ENCODE measurements at places on chromosomes 13 and 19. TPM values are rescaled to one million over a fixed set of nuclear protein-coding genes. Genes with fewer than 3 reads are reported as not detected.
A peak's percentile ranks its signal among the peaks of the same experiment; 100 is the strongest.

- no peak for DNase-seq
These were observed 549.5 kb downstream of the SLITRK1 start for GRCh38 chr13:83332751-83333150.

- no peak for DNase-seq
These were observed 7.8 kb downstream of the GPR183 start for GRCh38 chr13:99299256-99299919.

GRCh38 chr13:74987124-74987690 lies 494.8 kb downstream of the TBC1D4 start:
- no peak for DNase-seq

Gene IZUMO4
- total RNA-seq, result 2.8 TPM

- DNase-seq, result no peak
These were observed 74.4 kb downstream of the DPF1 start for GRCh38 chr19:38149661-38150061.

DNA sequence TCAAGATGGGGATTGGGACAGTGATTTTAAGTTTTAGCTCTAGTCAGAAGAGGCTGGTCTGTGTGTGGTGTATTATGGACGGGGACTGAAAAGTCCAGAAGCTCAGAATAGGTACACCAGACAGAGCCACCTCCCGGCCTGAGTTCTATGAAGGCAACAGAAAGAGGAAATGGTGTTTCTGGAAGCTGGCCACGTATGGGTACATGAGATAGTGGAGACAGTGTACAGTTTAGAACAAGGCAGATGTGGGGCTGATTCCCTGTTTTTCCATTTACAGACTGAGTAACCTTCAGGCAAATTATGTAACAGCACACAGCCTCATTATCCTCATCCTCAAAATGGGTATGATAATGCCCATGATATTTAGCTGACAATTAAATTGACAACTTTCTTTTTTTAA lies 1.3 kb downstream of the ZNF175 start:
- no peak for DNase-seq

DNA sequence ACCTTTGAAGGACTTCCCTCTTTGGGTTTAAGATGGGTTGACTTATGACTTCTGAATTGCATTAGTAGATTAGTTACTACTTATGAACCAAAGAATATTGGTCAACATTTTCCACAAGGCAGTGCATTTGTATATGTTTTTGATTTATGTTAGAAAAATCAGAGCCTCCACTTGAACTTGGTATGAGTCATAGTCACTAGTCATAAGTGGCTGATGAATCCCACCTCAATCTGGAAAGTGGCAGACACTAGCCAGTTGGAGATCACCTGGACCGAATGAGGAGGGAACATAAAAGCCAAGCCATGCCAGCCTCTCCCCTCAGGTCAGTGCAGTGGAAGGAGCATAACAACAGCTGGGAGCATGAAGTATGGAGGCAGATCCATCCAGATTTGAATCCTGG lies 39.3 kb upstream of the SPART start:
- DNase-seq, result peak; percentile 28

- DNase-seq, result no peak
These were observed 96.8 kb upstream of the DOCK9 start for GRCh38 chr13:99074693-99075092.

DNA sequence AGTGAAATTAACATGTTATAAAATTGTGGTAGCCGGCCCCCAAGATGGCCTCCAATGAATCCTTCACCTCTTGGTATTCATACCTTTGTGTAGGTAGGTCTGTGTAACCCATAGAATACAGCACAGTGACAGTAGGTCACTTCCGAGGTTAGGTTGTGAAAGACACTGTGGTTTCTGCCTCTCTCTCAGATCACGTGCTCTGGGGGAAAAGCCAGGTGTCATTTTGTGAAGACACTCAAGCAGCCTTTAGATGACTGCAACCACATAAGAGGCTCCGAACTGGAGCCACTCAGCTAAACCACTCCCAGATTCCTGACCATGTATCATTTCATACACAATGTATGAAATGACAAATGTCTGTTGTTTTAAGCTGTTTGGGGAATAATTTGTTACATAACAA lies 9.8 kb upstream of the USPL1 start:
- DNase-seq, result no peak

DNA sequence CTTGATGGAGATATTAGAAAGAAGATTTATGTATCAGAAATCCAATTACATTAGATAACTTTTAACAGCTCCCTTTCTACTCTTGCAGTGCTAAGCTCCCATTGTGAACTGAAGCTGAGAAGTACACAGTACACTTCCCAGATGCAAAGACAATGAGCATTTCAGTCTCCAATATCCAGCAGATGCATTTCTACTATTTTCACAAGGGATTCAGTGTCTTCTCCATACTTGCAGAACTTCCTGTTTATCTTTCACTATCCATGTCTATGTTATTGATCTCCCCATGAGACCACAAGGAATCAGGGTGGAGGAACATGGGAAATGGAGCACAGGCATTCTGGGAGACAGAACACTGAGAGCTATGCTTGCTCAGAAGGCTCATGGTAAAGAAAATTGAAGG lies 207.5 kb downstream of the ENOX1 start:
- DNase-seq, result no peak

All from A172 (cell line).